NCI-H69 (cell line): ENCODE measurements at places on chromosomes 2 and 18.
A peak's percentile ranks its signal among the peaks of the same experiment; 100 is the strongest.

GRCh38 chr2:66888791-66889631, 454.1 kb downstream of the MEIS1 start:
- no peak for DNase-seq

- DNase-seq = peak; percentile 44
Observed at GRCh38 chr2:210309548-210310233, 5.3 kb downstream of the MYL1 start.

GRCh38 chr18:35041815-35042387, 688 bp downstream of the MAPRE2 start:
- DNase-seq = peak; percentile 79

- DNase-seq = peak; percentile 24
Observed at GRCh38 chr2:107932488-107932887, 53.8 kb upstream of the SLC5A7 start.

DNA sequence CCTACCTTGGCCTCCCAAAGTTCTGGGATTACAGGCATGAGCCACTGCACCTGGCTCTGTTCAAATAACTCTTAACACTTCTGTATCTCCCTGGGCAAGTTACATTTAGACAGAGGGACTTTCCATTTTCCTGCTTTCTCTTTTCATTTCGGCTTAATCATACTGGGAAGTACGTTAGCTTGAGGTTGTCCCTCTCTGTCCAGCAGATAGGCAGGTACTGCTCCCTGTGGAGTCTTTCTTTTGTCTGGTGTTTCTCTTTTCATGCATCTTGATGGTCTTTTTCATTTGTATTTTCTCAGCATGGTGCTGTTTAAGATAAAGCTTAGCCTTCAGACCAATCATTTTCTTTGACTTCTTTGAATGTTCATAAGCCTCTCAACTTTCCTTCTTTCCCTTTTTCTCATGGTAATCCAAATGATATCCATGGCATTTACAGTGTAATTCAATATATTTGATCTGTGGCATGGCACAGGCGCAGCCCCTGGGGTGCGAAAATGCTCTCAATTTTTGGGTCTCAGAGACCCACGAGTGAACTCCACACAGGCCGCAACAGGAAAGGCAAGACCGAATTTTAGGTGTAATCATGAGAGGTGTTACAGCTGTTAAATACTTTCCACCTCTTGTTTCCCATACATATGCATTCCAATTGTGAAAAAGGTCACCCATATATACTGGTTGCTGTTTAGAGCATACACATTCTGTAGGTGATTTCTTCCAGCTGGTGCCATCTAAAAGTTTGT, 99.9 kb upstream of the MYO3B start:
- DNase-seq = no peak

DNA sequence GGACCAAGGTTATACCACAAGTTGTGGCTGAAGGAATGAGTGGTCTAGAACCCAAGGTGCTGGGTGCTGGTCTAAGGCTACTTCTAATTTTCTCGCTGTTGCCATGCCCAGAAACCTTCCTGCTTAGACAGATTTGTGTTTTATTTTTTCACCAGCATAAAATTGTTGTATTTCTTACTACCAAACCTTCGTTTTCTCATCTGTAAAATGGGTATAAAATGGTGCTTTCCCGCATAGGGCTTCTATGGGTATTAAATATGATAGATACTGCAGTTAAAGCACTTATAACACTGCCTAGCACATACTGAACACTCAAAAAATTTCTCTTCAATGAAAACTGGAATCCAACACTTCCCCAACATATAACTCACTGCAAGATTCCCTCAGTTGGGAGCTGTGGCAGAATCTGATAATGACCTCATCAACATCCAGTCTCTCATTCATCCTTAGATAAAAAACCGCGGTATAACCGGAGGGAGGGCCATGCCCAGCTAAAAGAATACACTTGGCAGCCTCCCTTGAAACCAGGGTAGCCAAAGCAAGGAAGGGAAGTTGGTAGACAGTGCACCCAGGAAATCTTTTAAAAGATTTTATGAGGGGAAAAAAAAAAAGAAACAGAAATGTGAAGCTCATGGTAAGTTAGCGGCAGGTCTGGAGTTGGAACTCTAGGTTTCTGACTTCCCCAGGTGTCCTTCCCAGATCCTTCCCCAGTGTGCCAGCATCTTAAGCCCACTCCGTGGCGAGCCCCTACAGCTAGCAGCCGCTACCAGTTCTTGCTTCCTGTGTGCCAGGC, 1.2 kb downstream of the NEMP2 start:
- DNase-seq = peak; percentile 24

GRCh38 chr2:176935543-176936102, 277.0 kb upstream of the HNRNPA3 start:
- no peak for DNase-seq

DNA sequence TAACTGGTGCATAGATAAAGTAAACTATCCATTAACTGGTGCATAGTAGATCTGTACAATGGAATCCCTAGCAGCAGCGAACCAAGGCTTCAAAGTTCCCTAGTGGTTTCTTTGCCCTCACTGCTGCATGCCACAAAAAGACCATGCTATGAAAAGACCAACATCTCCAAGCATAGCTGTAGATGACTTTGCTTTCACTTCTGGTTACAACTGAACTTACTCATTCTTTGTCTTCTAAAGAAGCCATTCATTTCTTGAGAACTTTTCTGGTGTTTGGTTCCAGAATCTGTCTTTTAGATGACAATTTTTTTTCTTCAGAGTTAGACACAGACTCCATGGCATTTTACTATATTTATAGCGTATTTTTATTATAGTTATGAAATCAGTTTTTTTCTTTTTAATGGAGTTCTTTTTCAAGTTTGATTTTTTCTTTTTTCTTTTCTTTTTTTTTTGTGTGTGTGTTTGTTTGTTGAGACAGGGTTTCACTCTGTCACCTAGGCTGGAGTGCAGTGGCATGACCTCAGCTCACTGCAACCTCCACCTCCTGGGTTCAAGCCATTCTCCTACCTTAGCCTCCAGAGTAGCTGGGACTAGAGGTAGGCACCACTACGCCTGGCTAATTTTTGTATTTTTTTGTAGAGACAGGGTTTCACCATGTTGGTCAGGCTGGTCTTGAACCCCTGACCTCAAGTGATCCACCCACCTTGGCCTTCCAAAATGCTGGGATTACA, 63.6 kb downstream of the SLC35F5 start:
- DNase-seq = no peak

GRCh38 chr2:160298960-160299359, 98.9 kb upstream of the ITGB6 start:
- DNase-seq = no peak

GRCh38 chr2:238097988-238098871, 1.9 kb upstream of the ESPNL start:
- peak; percentile 15 for DNase-seq

- DNase-seq = no peak
Observed at GRCh38 chr18:9094307-9095226, 7.9 kb upstream of the NDUFV2 start.

DNA sequence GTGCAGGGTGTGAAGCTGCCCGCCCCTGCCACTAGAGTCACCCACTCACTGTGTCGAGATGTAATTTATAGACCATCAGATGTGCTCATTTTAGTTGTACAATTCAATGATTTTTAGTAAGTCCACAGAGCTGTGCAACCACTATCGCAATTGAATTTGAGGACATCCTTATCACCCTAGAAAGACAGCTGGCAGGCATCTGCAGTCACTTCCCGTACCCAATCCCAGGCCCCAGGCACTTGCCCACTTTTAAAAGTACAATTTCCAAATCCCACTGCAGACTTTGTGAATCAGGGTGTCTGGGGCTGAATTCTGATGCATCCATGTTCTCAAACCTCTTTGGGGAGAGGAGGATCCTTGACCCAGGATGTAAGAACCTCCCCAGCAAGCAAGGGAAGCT, 521.3 kb upstream of the SALL3 start:
- no peak for DNase-seq

GRCh38 chr2:197879812-197880408, 75.5 kb downstream of the PLCL1 start:
- no peak for DNase-seq

DNA sequence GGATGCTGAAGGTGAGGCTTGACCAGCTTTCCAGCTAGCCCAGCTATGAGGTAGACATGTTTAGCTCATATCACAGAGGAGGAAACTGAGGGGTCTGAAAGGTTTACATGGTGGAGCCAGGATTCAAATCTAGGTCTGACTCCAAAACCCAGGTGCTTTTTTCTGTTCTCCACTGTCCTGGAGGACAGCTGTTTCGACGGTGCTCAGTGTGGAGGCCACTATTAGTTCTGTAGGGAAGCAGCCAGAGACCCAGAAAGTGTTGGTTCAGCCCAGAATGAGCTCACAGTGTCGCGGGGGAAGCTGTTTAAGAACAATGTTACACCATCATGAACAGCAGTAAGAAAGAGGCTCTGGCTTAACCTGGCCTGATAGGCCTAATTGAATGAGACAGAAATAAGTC, 11.1 kb downstream of the PROC start:
- DNase-seq = no peak

GRCh38 chr18:26470011-26470637, 78.2 kb downstream of the KCTD1 start:
- DNase-seq = peak; percentile 67

DNA sequence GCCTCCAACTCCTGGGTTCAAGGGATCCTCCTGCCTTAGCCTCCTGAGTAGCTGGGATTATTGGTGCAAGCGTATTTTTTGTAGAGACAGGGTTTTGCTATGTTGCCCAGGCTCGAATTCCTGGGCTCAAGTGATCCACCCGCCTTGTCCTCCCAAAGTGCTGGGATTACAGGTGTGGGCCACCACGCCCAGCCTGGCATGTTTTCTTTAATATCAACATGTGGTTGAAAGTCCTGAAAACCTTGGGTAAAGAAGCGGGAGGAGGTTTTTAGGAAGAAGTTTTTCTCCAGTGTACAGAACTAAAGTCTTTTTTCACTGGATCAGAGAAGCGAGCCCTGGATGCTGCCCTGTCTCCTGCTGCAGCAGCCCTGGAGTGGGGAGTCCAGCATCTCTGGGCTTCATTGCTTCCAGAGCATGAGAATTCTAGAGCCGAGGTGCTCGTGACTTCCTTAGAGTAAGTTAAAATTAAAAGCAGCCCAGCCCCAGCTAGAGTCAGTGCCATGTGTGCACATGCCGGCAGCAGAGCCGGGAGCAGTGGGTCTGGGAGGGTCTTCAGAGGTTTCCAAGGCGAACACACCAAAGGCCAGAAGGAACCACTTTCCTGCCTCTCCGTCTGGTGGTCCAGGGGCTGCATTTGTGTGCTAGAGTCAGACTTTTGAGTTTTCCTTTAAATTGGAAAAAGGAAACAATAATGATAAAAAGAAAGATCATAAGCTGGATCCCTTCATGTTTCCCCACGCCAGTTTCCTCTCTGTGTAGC, 31.2 kb downstream of the ITGB1BP1 start:
- DNase-seq = no peak

DNA sequence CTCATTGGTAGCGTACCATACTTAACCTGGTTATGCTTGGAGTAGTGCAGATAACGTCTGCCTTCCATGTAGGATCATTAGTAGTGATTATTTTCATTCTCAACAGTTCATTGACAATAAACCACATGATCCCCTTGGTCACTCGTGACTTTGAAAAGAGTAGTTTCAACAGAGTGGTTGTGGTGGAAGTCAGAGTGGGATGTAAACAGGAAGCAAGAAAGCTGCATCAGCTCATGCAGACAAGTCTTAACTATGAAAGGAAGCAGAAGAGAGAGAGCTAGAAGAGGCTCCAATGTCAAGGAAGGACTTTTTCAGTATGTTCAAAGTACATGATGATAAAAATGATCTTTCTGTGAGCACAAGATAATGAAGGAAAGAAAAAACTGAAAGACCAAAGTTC, 287.4 kb downstream of the MBD2 start:
- no peak for DNase-seq

- no peak for DNase-seq
Observed at GRCh38 chr2:213932-214693, 49.7 kb downstream of the SH3YL1 start.

- DNase-seq = peak; percentile 38
Observed at GRCh38 chr2:205086662-205087061, 541.4 kb downstream of the PARD3B start.

- DNase-seq = no peak
Observed at GRCh38 chr2:156779416-156780120, 343.4 kb downstream of the GPD2 start.

- DNase-seq = peak; percentile 25
Observed at GRCh38 chr2:236309669-236310029, 45.4 kb upstream of the ASB18 start.

GRCh38 chr2:174332217-174332963, 2.4 kb upstream of the SP9 start:
- peak; percentile 75 for DNase-seq

- no peak for DNase-seq
Observed at GRCh38 chr18:50633992-50634391, 74.1 kb downstream of the MAPK4 start.

DNA sequence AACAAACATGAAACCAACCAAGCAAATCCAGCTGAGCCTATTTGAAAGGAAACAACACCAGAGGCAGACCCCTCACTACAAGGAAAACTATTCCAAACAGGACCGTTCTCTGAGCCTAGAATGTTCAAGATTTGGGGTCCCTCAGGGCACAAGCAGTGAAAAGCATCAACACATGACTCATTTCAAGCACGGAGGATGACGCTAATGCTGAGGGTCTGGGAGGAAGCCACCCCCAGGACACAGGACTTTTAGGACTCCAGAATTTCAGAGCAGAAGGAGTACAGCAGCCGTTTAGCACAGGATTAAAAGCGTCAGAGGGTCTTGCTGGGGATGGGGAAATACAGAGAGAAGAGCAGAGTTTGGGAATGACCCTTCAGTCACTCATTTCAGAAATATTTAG, 168.9 kb downstream of the DLGAP1 start:
- no peak for DNase-seq

GRCh38 chr2:127694986-127695385, 6.3 kb upstream of the SFT2D3 start:
- DNase-seq = no peak

- DNase-seq = no peak
Observed at GRCh38 chr2:119649364-119649917, 29.6 kb upstream of the TMEM177 start.

- no peak for DNase-seq
Observed at GRCh38 chr2:85399183-85399455, 11.0 kb downstream of the CAPG start.

GRCh38 chr2:72367530-72368225, 220.0 kb upstream of the CYP26B1 start:
- no peak for DNase-seq

DNA sequence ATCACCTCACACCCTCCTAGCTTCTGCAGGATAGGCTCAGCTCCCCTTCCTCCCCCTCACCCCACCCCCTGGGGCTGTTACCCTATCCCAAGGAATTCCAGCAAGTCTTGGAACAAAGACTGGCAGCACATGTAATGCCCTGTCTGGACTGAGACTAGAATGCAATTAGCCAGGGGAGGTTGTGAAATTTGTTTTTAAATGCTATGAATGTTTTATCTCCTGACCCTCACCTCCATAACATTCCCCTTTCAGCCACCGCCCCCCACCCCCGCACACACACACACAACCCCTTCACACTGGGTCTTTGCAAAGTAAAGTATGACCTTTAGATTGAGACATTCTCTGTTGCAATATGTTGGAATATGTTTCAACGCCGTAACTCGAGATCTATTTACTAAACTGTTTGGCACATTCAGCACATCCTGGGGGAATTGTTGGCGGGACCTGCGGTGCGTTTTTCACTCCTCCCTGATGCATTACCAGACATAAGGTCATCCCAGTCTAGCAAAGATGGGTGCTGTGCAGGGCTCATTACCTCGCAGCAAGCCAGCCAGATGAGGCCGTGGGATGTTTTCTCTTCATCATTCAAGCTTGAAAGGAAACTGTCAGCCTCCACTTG, 290.7 kb upstream of the SLC14A2 start:
- DNase-seq = peak; percentile 97

- peak; percentile 73 for DNase-seq
Observed at GRCh38 chr2:176851200-176851888, 361.2 kb upstream of the HNRNPA3 start.

GRCh38 chr18:8706791-8707555, 1.6 kb downstream of the MTCL1 start:
- peak; percentile 93 for DNase-seq

GRCh38 chr2:184067502-184067901, 530.8 kb upstream of the ZNF804A start:
- no peak for DNase-seq
